ENCODE measurements at places on chromosomes 2 and 18.

- no peak for DNase-seq
Observed at GRCh38 chr2:195505701-195506100, 151.3 kb upstream of the SLC39A10 start.

GRCh38 chr18:62717169-62717924 is 2.0 kb downstream of the PHLPP1 start:
- peak; percentile 12 for DNase-seq

DNA sequence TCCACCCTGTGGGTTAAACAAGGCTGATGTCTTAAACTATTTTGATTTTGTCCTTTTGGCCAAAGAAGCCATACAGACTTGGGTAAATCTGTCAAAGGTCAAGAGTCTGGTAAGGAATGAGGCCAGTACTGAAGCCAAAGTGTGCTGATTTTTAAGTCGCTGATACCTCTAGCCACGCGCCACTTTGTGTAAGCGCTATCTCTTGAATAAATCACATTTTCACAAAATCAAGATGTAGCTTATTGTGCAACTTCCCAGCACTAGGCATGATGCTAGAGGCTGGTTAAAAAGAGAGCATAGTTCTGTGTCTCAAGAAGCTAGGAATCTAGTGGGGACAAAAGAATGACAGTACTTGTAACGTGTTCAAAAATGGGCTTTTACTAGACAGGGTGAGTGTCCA is 510.6 kb upstream of the RAB6C start:
- DNase-seq = no peak

DNA sequence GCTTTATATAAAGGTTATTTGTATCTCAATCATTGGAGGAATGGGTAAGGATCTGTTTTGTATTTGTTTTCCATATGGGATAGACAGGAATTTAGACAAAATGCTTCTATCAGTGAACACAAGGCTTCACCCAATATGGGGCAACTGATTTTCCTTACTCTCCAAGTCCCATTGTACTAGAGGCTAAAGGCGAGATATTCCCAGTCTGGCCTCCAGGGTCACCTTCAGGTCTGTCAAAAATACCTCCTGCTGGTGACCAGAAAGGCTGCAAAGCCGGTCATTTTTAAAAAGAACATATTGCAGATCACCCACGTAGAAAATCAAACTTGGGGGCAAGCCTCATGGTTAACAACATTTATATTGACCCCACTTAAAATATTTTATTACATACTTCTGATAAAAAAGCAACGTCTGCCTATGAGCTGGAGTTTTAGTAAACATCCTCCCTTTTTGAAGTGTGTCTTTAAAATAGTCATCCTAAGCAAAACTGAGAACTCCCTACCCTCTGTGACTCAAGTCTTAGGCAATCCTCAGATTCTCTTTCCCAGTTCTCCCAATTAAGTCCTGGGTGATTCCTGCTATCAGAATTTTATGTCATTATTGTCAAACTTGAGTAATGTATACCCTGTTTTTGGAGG is 276.6 kb downstream of the MREG start:
- DNase-seq = no peak

DNA sequence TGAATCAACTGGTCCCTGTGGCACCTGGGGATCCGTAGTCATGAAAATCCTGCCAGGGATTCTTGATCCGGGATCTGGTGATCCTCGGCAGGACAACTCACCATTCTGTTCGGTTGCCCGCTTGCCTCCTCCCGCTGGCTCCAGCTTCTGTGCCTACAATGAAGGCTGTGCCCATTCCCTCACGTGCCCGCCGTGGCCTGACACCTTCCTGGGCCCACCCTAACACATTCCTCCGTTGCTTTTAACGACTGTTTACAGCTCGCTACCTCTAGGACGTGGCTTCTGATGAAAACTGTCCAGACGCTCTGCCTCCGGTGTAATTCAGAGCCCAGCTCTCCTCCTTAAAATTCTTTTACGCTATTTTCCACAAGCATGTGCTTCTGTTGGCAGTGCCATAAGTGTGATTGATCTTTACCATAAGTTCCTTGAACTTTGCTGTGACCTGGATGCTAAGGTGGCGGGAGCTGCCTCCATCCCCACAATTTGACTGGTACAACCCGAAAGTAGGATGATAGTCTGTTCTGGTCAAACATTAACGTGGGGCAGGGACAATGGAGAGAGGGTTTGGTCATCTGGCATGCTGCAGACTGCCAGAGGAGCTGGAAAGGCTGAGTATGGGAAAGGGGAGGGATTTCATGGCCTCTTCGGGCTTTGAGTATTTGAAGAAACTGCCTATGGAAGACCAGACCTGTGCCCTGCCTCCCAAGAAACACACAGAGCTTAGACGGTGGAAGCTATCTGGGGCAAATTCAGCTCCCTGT is 206.8 kb upstream of the TNP1 start:
- DNase-seq = no peak

GRCh38 chr2:8604262-8604661 is 77.6 kb upstream of the ID2 start:
- no peak for DNase-seq

GRCh38 chr2:3293221-3293620 is 84.4 kb downstream of the EIPR1 start:
- peak; percentile 66 for DNase-seq

- DNase-seq = no peak
Observed at GRCh38 chr18:74505776-74506175, 9.6 kb downstream of the CNDP2 start.

DNA sequence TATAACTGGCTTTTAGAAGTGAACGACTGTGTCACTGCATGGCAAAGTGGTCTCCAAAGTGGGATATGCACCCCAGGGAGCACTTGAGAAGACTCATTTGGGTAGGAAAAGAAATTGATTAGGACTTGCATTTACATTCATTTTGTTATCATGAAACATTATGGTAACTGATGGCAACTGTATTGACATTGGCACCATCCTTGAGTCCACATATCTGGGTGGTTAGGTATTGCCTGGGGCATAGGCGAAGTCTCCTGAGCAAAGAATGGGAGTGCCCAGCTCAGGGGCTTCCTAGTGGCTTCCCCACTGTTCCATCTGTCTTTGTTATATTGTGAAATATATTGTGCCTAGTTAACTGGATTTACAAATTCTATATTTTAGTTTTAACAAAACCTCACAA is 29.2 kb downstream of the SPATS2L start:
- DNase-seq = no peak

DNA sequence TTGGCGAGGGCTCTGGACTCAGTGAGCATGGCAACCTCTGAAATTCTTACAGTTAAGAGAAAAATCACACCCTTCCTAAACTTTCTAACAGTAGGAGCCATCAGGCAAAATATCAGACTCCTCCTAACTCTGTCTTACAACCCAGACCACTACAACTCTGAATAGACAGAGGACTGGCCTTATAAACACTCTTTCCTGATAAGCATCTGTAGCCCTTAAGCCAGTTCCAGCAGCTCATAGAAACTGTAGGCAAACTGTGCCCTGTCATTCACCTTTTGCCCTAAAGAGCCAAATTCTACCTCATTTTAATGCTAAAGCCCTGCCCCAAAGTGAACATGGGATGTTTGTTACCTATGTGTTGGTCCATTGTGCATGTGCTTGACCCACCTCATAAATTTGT is 304.8 kb downstream of the ALK start:
- peak; percentile 41 for DNase-seq

GRCh38 chr2:235493775-235494715 is at the start of gene AGAP1:
Gene AGAP1 (plus strand): TSS chr2:235494043.
- DNase-seq = peak; percentile 97

GRCh38 chr2:238492840-238493239 is 66.1 kb downstream of the ASB1 start:
- DNase-seq = no peak

DNA sequence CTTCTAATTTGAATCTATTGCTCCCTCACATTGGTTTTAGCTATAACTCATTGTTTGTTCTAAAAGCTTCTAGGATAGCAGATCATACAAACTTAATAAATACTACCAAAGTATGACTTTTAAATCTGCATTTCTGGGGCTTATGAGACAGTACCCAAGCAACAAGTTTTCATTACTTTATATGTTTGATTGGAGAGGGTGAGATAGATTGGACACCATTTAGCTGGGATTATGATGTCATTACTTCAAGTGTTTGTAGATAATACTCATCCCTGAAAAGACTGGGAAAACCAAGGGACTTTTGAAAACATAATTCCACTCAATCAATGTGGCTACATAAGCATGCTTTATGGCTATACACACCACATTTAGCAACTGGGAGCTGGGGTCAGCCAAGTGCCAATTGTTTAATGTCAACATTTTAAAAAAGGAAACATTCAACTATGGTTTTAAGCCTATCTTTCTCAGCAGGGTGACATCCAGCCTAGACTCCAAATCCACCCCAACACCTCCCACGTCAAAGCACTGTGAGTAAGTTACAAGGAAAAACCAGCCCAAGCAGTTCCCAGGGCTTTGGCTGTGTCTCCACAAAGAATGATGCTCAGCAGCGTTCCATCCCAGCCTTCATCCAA is 119.9 kb downstream of the ETAA1 start:
- DNase-seq = no peak

GRCh38 chr2:201918616-201919307 is 112.4 kb downstream of the CDK15 start:
- DNase-seq = no peak

DNA sequence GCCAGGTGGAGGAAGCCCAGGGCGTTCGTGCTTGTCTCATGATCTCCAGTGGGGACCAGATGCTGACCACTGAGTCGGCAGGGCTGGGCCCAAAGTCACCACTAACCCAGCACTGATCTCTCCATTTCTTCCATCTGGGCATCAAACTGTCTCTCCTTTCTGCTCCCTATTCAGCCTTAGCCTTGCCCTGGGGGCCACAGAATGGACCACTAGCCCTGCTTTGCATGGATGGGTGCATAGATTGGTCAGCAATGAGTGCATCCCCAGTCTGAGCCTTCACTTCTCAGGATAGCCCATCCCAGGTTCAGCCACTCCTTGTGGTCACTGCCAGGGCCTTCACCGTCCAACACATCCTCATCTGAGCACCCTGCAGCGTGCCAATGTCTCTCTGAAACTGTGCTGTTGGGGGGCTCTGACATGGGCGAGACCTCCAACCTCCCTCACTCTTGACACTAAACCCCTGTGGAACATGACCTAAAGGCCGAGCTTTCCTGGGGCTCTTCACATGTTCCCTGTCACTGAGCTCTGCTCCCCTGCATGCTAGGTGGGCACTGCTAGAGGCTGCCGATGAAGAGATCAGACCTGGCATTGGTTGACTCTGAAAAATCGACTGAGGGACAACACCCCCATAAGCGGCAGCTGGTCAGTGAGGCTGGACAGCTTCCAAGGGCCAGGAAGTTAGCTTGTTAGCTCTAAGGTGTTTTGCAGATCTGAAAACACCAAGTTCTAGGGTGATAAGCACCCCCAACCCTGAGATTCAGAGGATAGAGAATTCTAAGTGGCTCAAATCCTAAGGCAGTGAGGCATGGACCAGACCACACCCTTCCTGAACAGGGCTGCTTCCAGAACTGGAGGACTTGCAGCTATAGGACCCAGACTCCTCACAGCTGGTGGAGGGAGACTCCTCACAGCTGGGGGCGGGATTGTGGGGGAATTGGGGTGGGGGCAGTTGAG is 61.7 kb downstream of the HS1BP3 start:
- no peak for DNase-seq

GRCh38 chr2:161273038-161273760 is 35.0 kb upstream of the PSMD14 start:
- DNase-seq = peak; percentile 45

DNA sequence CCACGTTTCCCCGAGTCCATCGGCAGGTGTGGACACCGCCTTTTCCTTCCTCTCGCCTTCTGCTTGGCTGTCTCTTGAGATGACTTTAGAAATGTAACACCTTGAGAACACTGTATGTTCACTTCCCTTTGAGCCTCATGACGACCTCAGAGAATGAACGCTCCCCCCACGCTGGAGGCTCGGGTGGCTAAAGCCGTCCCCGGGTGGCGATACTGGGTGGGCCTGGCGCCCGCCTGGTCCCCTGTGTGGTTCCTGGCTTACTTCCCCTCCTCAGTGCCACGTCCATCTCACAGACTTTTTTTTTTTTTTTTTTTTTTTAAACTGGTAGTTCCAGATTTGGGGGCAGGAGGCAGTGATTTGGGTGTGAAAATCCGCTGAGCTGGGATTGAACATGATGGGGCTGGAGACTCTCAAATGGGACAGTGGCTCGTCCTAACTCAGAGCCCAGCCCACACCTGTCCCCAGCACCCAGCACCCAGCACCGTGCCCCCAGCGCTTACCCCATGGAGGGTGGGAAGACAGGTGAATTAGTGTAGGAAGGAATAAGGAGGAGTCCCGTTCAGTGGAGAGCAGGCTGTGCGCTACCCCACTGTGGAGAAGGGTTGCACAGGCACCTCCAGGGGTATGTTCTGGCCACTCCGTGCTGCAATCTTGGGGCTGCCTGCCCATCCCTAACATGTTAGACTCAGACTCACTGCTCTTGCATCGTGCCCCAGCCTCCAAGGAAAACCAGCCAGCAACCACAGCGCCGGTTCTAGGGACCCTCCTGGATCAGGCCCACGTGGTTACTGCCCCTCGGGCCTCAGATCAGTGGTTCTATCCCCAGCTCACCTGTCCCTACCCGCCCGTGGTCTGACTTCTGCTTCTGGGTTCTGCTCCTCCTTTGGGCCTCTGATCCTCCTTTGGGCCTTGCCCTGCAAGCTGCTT is 174.0 kb downstream of the ASB1 start:
- no peak for DNase-seq

DNA sequence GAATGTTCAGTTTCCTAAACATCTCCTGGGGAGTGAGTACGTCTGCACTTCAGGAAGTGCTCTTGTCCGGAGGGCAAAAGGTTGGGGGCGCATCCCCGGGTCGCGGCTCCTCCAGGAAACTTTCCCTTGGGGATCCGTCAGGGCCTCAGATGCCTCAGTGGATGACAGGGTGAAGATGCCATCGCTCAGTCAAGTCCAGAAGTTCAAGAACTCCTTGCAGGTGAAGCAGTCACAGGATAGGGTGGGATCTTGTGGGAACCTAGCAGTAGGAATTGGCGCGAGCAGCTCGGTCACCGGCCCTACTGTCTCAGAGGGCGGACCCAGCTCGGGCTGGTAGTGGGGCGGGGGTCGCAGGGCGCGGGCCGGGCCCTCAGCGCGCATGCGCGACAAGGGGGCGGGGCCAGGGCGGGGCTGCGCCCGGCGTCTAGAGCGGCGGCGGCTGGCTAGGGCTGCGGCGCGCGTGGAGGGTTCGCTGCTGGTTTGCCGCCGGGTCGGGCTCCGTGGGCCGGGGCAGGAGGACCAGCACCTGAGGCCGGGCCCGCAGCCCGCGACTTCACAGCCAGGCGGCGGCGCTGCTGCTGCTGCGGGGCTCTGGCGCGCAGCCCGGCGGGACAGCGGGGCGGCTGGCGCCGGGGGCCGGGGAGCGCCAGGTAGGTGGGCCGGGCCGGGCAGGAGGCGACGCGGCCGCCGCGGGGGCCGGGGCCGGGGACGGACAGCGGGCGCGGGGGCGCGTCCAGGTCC is at the start of gene INPP4A:
INPP4A (plus strand) TSS at position 423 of the 741 bp plus-strand sequence. CDS start 75,191 bp downstream, outside the sequence.
- DNase-seq = peak; percentile 98

GRCh38 chr2:130353291-130354138 is 2.3 kb upstream of the PTPN18 start:
- no peak for DNase-seq

GRCh38 chr2:159985656-159986055 is 76.8 kb downstream of the PLA2R1 start:
- no peak for DNase-seq

GRCh38 chr2:238462782-238463396 is 36.2 kb downstream of the ASB1 start:
- peak; percentile 69 for DNase-seq

- peak; percentile 88 for DNase-seq
Observed at GRCh38 chr2:1546023-1546591, 132.8 kb downstream of the TPO start.

- DNase-seq = no peak
Observed at GRCh38 chr2:46385786-46386577, 88.8 kb downstream of the EPAS1 start.

All from SK-N-SH (cell line).